ENCODE measurements at places on chromosomes 16 and 17.

DNA sequence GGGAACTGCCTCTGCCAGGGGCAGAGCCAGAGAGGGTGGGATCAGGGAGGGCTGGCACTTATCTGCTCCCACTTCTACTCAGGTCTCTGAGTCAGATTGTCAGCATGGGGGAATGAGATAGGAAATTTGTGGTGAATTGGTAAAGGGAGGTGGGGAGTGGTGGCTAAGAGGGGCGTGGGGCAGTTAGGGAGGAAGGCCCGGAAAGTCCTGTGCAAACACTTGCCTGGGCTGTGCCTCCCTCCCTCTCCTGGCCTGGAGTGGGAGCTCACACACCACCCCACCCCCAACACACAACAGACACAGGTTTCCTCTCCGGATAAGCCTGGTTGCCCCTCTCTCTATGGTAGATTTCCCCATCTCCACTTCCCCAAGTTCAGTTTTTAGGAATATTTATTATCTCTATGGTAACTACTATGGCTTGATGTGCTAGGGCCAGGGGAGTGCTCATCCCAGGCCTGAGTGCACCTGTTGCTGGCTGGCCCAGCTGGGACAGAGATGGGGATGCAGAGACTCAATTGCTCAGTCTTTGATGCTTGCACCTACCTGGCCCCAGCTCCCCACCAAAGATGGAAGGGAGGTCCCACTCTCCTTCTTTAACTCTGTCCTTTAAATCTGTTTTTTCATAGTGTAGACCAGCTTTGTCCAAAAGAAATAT, 2.7 kb downstream of the SPNS2 start:
- DNase-seq: no peak

- peak; percentile 71 for DNase-seq
Measured at GRCh38 chr17:40355123-40355803, 9.3 kb downstream of the GJD3 start.

DNA sequence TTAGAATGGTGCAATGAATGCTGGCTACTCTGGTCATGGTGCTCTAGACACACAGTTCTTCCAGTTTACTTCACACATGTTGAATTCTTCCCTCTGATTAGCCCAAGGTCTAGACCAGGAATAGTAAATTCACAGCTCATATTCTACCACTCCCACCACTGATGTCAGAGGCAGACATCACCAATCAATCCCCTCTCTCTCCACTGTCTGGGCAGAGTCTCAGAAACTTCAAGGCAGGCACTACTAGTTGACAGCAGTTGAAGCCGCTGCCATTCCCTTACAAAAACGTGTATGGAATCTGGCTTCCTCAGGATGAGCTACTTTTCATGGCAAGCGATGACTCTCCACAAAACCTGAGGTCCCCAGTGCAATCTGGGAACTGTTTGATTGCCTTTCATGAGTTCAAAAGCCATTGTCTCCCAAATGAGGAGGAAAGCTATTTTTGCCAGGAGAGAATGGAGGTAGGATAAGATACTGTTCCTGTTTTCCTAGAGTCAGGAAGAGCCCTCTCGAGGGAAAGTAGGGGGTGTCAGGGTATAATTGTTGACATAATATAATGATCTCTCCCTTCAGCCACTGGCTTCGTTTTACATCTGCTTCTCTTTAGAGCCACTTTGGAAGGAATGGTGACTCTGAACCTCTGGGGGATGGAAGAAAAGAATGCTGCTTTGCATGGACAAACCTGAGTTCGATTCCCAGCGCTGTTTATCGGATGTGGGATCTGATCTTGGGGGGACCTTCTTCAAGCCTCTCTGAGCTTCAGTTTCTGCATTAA, 90.0 kb downstream of the FOXL1 start:
- DNase-seq: no peak

GRCh38 chr17:61284174-61284573, 115.5 kb upstream of the TBX2 start:
- DNase-seq: no peak

DNA sequence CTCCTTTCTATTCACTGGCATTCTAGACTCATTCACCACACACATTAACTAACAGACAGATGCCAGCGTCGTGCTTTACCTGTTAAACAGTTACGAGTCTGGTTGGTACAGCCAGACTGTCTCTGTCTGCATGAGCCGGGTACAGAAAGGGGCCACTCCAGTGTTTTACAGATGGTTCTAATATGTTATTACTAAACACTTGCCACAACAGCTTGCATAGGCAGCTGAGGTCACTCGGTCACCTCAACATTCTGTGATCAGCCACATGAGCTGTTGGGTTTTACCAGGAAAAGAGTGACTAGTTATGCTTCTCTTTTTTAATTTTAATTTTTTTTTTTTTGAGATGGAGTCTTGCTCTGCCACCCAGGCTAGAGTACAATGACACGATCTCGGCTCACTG, 25.2 kb downstream of the CD300A start:
- DNase-seq: no peak

GRCh38 chr17:2346475-2346874, 9.2 kb downstream of the SGSM2 start:
- no peak for DNase-seq

DNA sequence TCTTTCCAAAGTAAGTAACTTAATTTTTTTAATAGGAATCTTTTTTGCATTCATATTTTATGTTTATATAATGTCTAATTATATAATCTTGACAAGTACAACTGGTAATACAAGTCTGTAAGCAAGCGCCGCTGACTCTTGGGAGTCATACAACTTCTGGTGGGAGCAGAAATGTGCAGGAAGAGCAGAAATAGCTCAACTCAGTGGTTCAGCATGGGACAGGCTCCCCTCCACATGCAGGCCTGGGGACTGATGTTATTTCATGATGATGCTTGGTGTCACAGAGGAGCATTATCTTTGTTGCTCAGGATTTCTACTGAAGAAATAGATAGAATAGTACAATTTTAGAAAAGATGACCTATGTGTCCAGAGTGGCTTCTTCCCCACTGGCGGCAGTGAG, 10.7 kb downstream of the UQCRC2 start:
- DNase-seq: no peak

DNA sequence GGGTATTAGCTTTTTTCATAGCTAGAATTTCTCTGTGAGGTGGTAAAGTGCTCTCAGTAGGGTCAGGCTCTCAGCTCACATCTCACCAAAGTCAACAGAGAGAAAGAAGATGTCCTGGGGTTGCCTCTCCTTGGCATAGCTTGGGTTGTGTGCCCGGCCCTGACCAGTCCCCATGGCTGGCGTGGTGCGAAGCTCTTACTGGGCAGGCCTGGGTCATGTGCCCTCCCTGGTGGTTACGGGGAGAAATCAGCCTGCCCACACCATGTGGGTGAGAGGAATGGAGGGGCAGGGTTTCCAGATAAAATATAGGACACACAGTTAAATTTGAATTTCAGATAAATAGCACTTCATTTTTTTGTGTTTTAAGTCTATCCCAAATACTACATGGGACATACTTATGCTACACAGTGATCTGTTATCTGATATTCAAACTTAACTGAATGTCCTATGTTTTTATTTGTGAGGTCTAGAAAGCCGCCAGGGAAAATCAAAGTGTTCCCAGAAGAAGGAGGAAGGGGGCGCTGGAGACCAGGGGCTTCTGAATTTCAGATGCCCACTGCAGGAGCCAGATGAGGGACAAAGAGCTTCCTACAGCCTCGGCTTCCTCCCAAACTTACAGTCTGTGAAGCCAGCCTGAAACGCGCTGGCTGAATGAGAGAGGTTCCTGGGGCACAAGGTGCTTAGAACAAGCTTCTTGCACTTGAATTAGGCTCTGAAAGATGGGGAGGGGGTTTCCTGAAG, 45.4 kb downstream of the NKD1 start:
- DNase-seq: no peak

- no peak for DNase-seq
Measured at GRCh38 chr16:12999368-12999767, 98.0 kb downstream of the SHISA9 start.

GRCh38 chr16:84913315-84913714, 93.5 kb downstream of the CRISPLD2 start:
- DNase-seq: no peak

DNA sequence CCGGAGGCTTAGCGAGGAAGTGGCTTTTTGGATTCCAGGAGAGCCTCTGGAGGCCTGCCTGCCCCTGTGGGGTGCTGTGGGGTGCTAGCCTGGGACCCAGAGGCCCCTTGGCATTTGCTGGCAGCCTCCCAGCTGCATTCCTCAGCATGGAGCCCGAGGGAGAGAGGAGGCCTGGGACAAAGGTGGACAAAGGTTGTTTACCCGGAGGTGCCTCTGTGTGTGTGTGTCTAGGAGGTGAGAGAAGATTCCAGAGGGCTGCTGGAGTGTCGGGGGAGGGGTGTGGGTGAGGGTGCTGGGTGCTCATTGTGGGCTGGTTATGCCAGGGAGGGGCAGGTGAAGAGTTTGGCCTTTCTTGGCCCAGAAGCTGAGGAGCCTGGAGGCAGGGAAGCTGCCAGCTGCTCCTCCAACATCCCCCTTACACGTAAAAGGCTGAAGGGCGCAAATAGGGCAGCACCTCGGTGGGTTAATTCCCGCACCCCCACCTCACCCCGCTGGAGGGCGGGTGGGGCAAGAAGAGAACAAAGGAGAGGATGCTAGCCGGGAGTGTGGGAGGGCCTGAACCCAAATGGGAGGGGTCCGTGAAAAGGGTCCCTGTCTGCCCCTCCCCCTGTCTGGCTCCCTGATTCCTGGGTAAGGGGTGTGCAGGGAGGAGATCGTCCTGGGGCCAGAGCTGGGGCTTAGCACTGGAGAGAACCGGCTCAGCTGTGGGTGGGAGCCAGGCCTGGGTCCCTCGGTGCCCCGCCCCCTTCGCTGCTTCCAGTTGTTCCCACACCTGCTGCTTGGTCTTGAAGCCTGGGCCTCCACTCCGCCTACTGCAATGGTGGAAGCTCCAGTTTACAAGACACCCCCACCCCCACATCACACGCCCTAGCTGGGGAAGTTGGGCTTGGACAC, 9.9 kb downstream of the HEXIM2 start:
- no peak for DNase-seq

DNA sequence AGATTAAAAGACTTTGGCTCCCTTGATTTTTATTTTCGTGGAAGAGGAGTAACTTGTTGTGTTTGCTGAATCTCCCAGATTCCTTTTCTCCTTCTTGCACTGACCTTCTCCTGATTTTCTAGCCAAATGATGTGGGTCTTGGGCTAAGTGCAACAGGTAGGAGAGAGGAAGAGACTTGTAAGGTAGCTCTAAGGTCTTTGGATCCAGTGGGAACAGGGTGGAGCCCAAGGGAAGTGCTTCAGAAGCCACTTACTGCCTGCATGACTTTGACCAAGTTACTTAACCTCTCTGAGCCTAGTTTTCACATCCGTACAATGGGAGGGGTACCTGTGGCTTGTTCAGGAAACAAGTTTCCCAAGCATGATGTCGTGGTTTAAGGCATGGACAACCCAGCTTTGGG, 111.3 kb upstream of the IRX3 start:
- DNase-seq: no peak

DNA sequence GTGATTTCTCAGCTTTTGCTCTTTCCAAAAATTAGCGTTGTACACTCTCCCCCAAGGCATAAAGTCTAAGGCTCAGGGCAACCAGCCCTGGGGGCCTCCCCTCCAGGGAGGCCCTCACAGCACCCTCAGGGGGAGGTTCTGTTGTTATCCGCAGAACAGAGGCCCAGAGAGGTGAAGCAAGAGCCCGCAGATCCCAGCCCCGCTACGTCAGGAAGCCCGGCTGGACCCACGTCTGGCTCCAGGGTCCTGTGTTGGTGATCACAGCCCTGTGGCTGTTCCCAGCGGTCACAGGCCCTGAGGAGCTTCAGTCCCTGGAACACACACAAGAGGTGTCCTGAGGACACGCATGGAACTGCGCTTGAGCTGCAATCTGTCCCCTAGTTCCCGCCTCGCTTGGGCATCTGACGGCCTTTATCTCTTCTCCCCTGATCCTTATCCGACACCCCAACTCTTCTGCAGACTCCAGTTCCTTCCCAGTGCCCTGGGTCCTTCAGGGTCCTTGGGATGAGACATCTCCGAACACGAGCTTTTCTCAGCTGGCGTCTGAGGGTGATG, 1.1 kb upstream of the ZG16B start:
- no peak for DNase-seq

- no peak for DNase-seq
Measured at GRCh38 chr17:3961564-3962047, 2.6 kb downstream of the ATP2A3 start.

- no peak for DNase-seq
Measured at GRCh38 chr16:57226701-57227621, 18.1 kb upstream of the ARL2BP start.

GRCh38 chr16:68236826-68237242, 907 bp upstream of the ESRP2 start:
- DNase-seq: no peak

DNA sequence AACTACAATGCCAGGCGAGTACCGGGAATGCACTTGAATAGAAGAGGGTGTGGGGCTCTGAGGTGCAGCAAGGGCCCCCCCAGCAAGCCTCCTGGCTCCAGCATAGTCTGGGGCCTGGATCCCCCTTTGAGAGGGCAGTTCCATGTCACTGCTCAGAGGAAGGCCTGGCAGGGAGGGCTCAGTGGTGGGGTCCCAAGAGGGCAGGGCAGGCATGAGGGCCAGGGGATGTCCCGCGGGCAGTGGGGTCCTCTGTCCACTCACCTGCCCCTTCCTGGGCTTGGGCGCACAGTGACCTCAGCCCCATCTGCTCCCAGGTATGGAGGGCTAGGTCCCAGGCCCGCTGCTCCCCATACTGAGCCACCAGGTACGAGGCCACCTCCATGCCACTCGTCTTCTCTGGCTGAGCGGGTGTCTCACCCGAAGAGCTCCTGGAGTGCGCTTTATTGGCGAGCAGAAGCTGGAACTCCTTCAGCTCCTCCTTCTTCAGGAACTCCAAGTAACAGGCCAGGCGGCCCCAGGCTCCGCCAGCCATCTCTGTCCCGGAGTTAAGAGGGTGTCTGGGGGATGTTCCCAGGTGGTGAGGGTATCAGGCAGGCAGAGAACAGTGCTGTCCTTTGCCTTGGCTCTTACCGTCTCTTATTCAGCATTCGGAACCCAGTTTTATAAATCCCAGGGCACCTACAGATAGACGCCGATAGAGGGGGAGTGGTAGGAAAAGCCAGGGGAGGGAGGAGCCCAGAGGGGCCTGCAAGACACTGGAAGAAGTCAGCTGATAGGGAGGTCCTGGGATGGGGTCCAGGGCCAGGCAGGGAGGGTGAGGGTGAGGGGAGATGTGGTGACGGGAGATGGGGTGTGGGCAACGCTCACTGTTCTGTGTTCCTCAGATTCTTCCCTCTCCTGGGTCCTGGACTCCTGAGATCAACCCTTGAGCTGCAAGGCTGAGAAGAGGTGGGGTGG, 605 bp downstream of the NLRP1 start:
- DNase-seq: no peak

Measured in activated CD8-positive, alpha-beta memory T cell treated with anti-CD3 and anti-CD28 coated beads for 1 hour (primary cell).